ENCODE measurements at places on chromosomes 5 and 9.

- DNase-seq: no peak
These were observed 15.9 kb downstream of the MAN2A1 start for GRCh38 chr5:109705596-109705995.

DNA sequence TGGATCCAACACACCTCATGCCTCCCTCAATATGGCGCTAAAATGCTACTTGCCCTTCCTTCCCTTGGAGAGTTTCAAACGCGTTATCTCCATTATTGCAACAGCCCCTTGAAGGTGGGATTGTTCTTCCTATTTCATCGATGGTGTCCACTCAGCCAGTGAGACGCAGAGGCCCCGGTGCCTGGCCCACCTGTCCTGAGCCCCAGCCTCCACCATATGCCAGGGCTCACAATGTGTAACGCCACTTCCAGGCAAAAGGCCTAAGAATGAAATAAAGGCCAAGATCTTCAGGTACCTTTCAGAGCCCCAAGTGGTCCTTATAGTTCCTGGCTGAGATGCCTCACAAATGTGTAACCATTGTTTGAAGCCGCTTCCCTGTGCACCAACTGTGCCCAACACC is 170.7 kb upstream of the PHYKPL start:
- no peak for DNase-seq

- no peak for DNase-seq
These were observed 49.6 kb upstream of the PTGER4 start for GRCh38 chr5:40630126-40630525.

DNA sequence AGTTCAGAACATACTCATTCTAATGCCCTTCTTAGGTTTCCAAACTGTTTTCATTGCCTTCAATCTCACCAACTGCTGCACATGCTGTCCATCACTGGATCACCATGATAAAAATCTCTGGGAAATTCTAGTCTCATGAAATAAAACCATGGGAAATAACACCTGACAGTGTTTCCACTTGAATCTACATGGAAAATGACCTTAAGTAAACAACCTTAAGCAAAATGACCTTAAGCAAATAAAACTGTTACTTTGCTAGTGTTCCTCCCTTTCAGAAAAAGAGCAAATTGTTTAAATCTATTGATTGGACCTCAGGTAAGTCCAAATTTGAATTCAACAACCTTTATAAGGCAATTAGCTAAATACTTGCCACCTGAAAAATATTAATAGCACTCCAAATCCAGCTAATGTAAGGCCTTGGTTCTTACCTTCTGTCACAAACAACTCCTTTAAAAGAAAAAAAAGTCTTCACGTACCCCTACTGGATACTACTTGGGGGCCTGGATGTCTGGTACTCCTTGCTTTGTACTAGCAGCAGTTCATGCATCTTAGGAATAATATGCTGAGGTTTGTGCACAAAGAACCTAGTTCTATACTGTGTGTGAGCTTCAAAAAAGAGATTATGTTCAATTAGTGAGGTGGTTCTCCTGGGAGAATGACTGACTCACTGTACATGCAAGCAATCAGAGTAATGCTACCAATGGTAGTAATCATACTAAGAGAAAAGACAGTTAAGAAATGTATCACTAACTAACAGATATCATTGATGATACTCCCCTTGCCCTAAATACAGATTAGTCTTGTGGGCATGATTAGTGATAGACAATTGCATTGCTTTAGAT is 630.4 kb downstream of the PSAT1 start:
- DNase-seq: no peak

DNA sequence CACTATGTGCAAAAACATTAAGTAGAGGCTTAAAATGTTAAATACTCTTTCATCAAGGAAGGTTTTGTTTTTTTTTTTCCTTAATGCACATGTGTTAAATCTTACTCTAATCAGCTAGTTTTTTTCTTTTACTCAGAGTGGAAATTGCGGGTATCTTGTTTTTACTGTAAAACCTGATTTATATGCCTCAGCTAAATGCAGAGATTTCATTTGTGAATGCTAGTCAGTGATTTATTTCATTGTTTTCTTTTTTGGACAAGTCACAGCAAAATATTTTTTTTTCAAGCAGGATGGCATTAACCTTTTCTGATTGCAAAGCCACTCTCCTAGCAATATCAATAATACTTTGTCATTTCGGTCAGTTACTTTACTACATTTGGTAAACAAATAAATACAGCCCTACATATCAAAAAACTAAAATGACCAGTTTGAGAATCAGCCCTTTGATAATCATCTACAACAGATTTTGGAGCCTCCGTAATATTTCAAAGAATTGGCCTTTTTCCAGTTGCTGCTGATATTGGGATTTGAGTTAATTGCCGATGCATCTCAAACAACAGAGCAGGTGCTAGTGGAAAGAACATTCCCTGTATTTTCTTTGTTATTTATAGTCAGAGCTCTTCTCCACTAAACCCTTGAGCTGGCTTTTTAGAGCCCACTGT is 579.2 kb upstream of the ZNF608 start:
- DNase-seq: no peak

- DNase-seq: no peak
These were observed 240.8 kb downstream of the KIF4B start for GRCh38 chr5:155254399-155254798.

GRCh38 chr5:95794070-95794516 is 28.4 kb downstream of the GLRX start:
- no peak for DNase-seq

- DNase-seq: no peak
These were observed 24.4 kb upstream of the ELL2 start for GRCh38 chr5:95986001-95986400.

DNA sequence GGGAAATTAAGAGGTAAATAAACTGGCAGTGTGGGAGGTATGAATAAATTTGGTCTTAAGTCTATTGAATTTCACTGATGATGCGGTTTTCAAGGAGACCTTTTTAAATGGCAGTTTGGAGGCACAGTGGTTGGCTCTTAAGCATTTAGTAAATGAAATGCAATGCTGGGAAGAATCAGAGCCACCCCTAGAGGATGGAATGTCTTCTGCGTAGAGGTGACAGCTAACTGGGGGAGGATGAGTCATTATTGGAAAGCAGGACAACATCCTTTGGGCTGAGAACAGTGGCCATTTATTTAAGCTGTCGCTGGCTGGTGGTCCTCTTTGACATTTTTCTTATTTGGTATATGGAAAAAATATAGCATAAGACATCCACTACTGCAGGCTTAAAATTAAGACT is 163.2 kb downstream of the SH3GL2 start:
- DNase-seq: no peak

GRCh38 chr9:106613250-106613737 is 249.7 kb upstream of the ZNF462 start:
- DNase-seq: no peak

Measured in activated CD4-positive, alpha-beta T cell treated with anti-CD3 and anti-CD28 coated beads for 48 hours (primary cell).